ENCODE measurements at places on chromosomes 4 and X.
A peak's percentile ranks its signal among the peaks of the same experiment; 100 is the strongest.

DNA sequence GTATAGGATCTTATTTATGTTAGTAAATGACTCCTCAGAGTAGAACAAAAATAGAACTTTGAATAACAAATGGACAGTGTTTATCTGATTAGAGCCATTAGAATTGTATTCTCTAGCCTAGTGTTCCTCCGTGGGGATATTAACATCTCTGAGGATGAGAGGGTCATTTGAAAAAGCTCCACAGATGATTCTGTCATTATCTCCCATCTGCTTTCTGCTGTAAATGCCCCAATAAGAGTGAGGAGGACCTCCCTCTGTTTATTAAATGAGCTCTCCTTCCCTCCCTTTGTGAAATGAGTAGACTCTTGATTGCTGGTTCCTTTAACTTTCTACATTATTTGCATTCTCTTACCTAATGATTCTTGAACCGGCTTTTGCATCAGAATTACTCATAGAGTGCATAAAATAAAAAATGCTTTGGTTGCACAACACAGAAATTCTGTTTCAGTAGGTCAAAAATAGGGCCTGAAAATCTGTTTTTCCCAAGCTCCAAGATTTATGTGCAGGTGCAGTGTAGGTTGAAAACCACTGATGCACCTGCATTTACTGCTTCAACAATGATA, 18.0 kb downstream of the GC start:
- no peak for DNase-seq

- DNase-seq: no peak
Observed at GRCh38 chrX:109049903-109050302, 313.5 kb upstream of the IRS4 start.

- no peak for DNase-seq
Observed at GRCh38 chrX:32155044-32155638, 1056.2 kb downstream of the DMD start.

DNA sequence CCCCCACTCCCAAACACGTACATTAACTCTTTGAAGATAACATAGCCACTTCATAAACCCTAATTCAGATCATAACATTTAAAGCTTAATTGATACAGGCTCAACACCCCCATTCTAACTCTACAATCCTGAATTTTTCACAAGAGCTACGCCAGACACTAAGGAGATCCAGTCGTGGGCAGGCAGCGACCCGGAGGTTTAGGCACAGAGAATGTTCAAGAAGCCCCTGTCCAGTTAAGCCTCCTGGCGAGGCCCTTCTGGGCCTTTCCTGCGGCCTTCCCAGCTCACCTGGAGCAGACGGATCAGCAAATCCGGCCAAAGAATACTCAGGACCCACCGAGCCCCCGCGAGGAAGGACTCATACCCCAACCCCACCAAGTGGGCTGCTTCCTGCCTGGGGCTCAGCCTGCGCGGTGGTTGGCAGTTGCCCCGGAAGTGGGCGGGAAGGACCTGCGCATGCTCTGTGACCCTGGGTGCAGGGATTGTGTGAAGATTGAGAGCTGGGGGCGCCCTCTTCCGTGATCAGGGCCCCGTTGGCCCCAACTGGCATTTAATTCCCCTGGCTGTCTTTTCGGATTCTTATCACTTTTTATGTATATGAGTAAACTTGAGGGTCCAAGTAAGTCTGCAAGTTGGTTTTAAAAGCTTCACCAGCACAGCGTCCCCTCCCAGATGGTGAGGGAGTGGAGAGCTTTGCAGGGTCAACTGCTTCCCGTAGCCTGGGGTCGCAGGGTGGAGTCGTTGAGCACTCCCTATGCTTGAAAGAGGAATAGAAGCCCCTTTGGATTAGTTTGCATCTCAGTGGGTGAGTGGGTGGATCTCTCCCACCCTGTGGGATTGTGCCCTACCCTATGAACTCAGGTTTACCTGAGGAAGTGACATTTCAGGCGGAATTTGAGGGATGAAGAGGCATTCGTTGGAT, at the start of gene TRIM61:
Gene TRIM61 (minus strand): TSS at position 415 of the 922 bp plus-strand sequence. CDS start 7,655 bp downstream, outside the sequence.
- DNase-seq: peak; percentile 44

DNA sequence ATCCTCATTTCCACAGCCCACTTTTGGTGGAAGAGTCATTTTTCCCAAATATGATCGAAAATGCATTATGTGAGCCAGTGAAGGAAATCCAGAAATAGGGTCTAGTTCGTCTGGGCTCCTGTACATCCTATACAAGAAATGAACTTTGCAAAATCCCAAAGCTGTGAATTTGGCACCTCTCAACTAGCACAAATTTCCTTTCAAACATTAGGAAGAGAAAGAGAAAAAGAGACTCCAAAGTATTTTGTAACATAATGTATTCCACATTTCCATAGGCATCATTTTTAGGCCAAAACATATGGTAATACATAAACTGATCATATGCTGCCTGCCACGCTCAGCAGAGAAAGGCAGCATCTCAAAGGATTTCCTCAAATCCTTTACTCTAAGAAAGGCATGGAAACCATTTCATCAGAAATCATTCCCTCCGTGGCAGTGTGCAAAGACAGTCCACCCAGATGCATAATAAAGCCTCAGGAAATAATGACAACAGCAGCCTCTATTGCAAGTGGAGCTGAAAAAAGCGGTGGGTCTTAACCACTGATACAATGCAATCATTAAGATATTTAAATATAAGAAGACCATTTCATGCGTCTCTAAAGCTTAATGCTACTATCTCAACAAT, 56.8 kb downstream of the ANOS1 start:
- no peak for DNase-seq

GRCh38 chr4:70902577-70903290, 565 bp downstream of the MOB1B start:
- no peak for DNase-seq

GRCh38 chr4:180953572-180953971, 1289.6 kb upstream of the TENM3 start:
- no peak for DNase-seq

- DNase-seq: no peak
Observed at GRCh38 chr4:153297116-153297515, 47.4 kb upstream of the MND1 start.

GRCh38 chr4:89422441-89422990, 114.9 kb upstream of the GPRIN3 start:
- DNase-seq: no peak

Data from stimulated activated CD8-positive, alpha-beta memory T cell treated with anti-CD3 and anti-CD28 coated beads, Interleukin-7, amount 100 ng/mL, for 4 hours (primary cell).